ENCODE measurements at places on chromosomes 2 and 18.

GRCh38 chr2:241000831-241001321 lies 2.5 kb downstream of the SNED1 start:
- DNase-seq, result no peak

GRCh38 chr2:30732376-30732775 lies 74.9 kb downstream of the CAPN13 start:
- no peak for DNase-seq

DNA sequence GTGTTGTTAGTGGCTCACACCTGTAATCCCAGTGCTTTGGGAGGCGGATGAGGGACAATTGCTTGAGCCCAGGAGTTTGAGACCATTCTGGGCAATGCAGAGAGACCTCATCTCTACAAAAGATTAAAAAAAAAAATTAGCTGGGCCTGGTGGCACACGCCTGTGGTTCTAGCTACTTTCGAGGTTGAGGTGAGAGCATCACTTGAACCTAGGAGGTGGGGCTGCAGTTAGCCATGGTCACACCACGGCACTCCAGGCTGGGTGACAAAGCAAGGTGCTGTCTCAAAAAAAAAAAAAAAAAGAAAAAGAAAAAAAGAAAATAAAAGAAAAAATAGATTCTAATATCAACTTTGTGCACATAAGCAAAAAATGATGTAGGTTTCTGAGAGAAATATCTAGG lies 1492.5 kb upstream of the TMEFF2 start:
- peak; percentile 41 for DNase-seq

GRCh38 chr18:44128365-44128764 lies 552.3 kb upstream of the SETBP1 start:
- no peak for DNase-seq

DNA sequence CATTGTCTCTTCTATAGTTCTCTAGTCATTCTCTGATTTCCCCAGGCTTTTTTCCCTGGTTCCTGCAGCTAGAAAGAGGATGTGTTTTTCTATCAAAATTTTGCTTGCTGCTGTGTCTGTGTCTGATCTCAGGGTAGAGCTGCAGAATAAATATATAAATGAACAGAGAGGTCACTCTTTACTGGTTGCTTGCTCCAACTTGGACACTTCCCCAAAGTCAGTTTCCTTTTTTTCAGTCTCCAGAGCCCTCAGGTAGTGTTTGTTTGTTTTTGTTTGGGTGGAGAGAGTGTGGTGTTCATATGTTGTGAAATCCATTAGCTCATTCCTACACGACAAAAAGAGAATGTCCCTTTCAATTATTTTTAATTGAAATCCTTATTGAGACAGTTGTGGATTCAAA lies 85.8 kb downstream of the CERS6 start:
- DNase-seq, result no peak

DNA sequence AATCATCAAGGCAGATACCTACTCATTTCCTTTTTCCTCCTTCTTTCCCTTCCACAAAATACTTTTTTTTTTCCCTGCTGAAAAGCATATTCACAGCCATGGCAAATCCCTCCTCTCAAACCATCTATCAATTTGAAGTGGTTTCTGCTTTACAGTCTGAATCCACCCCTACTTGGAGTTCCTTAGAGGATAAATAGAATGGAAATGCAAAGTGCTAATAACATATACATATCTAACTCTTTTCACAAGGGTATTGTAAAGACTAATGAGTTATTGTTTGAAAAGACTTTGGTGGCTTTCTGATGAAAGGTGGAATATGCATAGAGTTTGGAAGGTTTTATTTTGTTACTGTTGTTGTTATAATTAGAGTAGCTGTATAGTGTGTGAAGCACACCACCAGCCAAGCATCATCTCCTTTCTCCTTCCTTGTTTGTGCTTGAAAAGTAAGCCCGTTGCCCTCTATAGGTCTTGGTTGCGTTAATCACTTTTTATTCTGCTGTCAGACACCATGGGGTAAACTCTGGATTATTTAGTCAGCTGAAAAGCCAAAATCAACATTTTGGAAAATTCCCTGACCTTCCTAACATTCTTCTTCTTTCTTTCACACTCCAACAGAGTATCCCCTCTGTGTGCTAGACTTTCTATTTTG lies 2126.9 kb upstream of the CELF4 start:
- DNase-seq, result no peak

- DNase-seq, result no peak
Observed at GRCh38 chr2:191401287-191401686, 156.1 kb downstream of the MYO1B start.

- no peak for DNase-seq
Observed at GRCh38 chr2:60531701-60532133, 21.7 kb downstream of the BCL11A start.

DNA sequence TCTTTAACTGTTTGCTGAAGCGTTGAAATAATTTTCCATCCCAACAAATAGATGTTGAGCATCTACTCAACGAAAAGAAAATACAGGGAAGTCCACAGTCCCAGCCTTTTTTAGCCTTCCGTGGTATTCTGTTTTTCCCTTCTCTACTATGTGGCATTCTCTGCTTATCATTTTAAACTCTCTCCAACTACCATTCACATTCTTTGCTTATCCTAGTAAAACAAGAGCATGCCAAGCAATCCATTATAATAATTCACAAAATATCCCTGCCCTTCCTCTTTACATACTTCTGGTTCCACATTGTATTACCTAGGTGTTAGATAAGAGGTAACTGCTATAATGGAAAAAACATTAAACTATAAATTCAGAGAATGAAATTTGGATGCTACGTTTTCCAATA lies 1.6 kb upstream of the SESTD1 start:
- DNase-seq, result no peak

DNA sequence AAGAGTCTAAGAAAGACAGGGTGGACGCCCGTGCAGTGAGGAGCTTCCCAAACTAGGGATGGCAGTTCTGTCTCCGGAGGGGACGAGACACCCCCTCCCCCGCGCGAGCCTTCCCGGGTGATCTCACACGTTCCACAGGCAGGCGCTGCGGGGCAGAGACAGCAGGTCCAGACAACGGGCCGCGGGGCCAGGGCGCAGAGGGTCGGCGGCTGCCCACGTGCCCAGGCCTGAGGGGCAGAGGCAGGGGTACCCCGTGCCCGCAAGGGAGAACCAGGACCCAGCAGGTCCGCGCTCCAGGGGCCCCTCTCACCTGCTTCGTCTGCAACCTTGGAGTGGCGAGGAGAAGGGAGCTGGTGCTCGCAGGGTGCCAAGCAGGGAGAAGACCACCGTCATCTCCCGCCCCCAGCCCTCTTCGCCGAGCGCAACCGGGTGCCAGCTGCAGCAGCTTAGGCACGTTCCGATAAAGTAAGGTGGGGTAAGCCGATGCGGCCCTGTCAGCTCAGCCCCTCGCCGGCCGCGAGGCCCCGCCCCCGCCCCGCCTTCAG lies at the start of gene GPR155:
Gene GPR155, minus strand, starts transcription at position 467 of the 545 bp plus-strand sequence. CDS start 5,073 bp downstream, outside the sequence.
- DNase-seq, result peak; percentile 54

DNA sequence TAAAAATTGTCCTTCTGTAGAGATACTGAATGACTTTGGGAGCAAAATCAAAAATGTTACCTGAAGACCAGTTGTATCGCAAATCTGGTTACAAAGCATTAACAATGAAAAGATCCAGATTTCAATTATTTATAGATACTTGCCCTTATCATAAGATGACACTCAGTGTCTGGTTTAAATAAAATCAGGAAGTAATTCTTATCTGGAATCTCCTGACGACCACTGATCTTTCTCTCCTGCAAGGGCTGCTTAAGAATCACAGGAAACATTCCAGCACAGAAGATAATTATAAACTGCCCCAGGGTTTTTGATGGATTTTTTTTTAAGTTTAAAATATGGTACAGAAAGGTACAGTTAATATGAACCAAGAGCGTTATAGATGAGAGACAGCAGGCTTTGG lies 205.7 kb downstream of the ALK start:
- no peak for DNase-seq

- DNase-seq, result no peak
Observed at GRCh38 chr2:152743002-152743401, 24.6 kb downstream of the ARL6IP6 start.

GRCh38 chr2:238989484-238989883 lies 141.6 kb downstream of the TWIST2 start:
- DNase-seq, result no peak

- DNase-seq, result no peak
Observed at GRCh38 chr2:101185656-101186055, 34.5 kb upstream of the TBC1D8 start.

DNA sequence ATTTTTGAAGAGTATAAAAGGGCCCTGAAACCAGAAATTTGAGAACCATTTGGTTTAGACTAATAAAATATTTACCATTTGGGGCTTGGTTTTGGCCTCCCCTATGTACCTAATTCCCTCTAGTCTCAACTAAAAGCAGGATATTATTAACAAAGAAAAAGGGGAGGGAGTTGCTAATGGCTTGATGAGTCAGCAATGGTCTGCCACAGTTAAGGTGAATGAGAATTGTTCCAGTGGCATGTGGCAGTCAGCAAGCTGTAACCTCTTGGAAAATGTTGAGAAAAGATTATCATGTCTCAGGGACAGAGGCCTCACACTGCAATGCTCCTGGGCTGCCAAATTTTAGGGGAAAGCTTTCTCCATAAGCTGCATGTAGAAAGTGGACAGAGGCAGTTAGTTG lies 20.1 kb upstream of the SLC39A10 start:
- no peak for DNase-seq

DNA sequence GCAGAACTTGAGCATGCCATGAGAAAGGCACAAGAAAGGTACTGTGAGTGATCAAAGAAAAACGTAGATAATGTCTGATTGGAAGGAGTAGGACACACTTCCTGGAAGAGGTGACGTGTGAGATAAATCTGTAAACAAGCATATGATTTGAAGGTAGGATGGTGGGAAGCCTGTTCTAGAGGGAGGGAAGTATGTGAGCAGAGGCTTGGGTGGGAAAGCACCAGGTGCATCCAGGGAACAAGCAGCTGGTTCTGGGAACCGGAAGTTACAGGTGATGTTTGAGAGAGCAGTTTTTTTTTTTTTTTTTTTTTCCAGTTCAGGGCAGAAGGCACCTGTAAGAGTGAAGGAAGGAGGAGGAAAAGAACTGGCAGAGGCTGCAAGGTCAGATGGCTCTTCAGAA lies 116.6 kb upstream of the EFEMP1 start:
- DNase-seq, result no peak

DNA sequence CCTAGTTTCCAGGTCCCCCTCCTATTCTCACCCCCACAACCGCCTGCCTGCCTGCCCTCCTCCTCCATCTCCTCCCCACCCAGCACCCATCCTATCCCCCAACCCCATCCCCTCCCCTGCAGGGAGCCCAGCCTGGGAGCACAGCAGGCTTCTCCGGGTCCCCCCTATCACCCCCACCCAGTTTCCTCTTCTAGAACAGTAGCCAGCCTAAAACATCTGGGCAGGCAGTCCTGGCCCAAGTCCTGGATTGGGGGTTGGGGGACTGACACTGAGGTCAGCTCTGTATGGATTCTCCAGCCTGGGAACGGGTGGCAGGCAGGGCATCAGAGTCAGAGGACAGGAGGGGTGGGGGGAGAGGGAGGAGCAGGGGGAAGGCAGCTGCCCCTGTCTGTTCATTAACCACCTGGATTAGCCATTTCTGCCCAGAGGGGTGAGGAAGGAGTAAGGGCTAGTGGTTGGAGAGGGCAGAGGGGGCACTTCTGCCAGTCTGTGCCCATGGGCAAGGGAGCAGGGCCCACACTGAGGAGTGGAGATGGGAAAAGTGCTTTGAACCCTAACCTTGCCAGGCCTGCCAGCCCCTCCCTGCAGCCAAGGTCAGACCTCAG lies 60.0 kb downstream of the TNS1 start:
- DNase-seq, result no peak

GRCh38 chr18:67654101-67654500 lies 137.6 kb upstream of the DSEL start:
- no peak for DNase-seq

DNA sequence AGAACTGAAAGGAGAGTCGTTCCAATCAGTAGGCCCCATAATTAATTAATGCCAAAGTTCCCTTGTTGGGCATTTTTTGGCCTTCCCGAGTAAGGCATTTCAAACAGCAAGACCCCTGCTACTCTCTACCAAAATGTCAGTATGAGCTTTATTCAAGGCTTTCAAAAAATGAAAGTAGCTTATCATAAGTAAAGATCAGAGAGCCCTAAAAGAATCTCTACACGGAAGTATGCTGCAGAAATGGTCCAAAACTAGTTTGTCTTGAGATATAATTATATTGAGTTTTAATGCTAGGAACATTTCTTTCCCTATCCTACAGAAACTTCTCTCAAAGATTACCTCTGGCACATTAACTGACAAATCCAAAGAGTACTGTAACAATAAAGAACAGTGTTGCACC lies 43.9 kb downstream of the RTN4 start:
- no peak for DNase-seq

- no peak for DNase-seq
Observed at GRCh38 chr2:167471332-167471731, 583.1 kb downstream of the XIRP2 start.

DNA sequence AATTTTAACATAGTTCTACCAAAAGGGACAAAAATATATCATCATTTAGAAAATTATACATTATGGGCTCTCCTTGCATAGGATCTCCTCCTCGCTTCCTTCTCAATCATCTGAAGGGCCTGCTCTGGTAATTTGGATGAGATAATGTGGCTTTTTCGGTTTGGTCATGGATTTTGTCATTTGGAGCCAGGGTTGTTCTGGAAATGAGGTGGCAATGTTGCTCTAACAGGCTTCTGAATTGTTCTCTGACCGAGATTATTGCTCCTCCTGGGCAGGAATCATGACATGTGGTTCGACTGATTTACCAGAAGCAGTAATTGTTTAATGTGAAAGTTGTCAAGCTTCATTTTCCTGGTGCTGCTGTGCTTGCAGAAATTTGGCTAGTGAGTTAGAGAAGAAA lies 194.7 kb upstream of the ERBB4 start:
- DNase-seq, result no peak

DNA sequence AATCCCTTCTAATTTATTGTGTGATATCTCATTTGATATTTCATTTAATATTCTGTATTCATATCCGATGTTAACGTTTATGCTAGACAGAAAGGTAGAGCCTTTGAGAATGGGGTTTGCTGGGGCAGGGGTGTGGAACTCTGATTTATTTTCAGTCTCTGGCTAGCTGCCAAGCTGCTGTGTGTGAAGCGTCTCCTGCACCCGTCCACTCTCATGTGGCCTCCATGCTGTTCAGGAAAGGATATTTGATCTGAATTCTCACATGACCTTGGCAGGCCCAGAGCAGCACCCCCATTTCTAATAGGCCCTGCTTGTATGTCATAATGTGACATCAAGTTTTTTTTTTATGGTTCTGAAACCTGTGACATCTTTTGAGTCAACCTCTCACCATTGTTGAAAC lies 1.6 kb downstream of the IL1R1 start:
- no peak for DNase-seq

DNA sequence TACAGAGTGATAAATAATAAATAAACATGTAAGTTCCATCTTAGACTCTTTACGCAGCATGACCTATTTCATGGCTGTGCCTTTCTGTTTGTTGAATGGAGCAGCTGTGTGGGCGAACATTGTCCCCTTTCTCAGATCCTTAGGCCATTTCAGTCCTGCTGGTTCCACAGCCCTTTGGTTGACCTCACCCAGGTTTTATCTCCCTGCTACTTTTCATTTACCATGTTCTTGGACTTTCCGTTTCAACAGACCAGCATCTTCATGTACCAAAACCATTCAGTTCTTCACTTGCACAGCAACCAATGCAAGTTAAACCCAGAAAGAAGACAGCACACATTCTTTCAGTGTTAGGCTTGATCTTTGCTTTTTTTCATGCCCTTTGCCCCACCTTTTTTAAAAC lies 83.8 kb downstream of the XRCC5 start:
- no peak for DNase-seq

GRCh38 chr18:3605954-3606443 lies 156.0 kb downstream of the TGIF1 start:
- DNase-seq, result peak; percentile 63

Data from immature natural killer cell (primary cell).